ENCODE measurements at places on chromosomes 2 and 18.

- DNase-seq, result no peak
Observed at GRCh38 chr18:49934457-49934856, 121.1 kb upstream of the ACAA2 start.

- no peak for DNase-seq
Observed at GRCh38 chr2:58923869-58924268, 682.7 kb upstream of the FANCL start.

DNA sequence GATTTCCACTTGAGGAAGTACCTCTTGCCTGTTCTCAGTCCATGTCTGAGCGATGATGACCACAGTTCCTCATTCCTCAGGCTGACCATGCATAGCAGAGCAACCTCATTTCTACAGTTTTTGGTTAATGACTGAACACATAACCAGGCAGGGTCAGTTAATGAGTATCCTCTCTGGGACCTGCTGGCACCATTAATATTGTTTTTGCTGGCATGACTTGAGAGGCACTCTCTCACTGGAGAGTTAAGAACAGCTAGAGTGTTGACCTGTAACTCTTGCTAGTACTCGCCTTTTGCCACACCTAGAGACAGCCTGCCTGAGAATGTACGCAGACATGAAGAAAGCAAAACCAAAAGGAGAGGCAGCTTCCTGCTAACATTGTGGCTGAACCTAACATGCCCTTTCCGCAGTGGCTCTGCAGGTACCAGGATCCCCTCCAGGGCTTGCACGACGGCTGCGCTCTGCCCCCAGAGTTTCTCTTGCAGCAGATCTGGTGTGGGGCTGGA is 23.9 kb downstream of the PECR start:
- DNase-seq, result no peak

GRCh38 chr2:10019602-10020400 is 23.5 kb upstream of the KLF11 start:
- no peak for DNase-seq

DNA sequence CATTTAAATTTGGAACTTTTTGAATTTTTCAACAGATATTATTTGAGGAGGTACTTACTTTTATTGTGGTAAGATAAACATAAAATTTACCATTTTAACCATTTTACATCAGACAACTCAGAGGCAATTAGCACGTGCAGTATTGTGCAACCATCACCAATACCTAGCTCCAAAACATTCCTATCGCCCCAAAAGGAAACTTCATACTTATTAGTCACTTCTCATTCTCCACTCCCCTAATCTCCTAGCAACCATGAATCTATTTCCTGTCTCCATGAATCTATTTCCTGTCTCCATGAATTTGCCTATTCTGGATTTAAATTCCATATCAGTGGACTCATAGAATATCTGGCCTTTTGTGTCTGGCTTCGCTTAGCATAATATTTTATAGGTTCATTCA is 69.9 kb upstream of the FAM136A start:
- no peak for DNase-seq

- DNase-seq, result no peak
Observed at GRCh38 chr2:205929246-205929942, 156.6 kb downstream of the INO80D start.

- no peak for DNase-seq
Observed at GRCh38 chr2:69689466-69689865, 45.9 kb upstream of the AAK1 start.

DNA sequence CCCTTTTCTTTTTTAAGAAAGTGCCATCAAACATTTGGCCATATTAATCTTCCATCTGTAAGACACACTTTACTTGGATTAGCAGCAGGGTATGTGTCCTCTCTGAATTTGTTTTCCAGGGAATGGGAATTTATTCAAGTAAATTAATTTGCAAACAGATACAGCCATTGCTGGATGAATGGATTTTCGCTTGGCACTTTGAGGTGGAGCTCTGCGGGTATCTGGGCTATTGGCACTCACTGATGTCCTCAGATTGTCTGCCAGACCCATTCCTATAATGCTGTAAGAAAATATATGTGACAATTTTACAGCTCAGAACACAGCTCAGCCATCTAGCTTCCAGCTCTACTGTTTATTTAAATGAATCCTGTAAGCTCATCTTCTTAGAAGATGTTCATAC is 201.2 kb upstream of the CDH20 start:
- no peak for DNase-seq

DNA sequence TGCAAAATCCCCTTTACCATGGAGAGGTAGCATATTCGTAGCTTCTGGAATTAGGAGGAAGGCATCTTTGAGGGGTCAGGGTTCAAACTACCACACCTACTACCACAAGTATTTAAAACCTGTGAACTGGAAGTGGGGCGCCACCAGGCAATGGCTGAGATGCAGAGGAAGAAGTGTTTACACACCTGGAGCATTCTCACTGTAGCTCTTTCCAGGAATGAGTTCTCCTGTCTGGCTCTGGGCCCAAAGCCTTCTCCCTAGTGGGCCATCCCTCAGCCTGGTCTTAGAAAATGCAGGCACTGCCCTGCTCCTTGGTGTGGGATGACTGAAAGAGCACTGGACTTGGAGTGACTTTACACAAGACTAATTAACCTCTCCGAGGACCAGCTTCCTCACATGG is 30.7 kb upstream of the FOXI3 start:
- no peak for DNase-seq

DNA sequence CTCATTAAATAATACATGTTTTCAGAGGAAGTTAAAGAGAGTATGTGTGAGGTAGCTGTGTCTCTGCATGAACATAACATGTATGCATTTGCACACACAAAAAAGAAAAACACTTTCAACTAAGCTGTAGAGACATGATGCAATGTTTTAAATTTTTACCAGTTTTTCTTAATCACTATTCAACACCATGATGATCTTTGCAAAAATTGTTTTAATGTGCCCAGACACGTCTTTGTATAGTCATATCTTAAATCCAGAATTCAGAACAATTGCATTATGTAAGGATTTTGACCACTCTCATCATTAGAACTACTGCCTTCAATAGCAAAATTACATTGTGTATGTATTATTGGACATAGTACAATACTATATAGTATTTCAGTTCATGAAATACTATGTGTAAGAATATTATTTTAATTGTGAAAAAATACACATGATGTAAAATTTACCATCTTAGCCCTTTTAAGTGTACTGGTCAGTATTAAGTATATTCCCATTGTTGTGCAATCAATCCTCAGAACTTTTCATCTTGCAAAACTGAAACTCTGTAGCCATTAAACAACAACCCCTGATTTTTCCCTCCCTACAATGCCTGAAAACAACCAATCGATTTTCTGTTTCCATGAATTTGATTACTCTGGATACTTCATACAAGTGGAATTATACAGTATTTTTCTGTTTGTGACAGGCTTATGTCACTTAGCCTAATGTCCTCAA is 104.5 kb upstream of the ACVR2A start:
- DNase-seq, result no peak

DNA sequence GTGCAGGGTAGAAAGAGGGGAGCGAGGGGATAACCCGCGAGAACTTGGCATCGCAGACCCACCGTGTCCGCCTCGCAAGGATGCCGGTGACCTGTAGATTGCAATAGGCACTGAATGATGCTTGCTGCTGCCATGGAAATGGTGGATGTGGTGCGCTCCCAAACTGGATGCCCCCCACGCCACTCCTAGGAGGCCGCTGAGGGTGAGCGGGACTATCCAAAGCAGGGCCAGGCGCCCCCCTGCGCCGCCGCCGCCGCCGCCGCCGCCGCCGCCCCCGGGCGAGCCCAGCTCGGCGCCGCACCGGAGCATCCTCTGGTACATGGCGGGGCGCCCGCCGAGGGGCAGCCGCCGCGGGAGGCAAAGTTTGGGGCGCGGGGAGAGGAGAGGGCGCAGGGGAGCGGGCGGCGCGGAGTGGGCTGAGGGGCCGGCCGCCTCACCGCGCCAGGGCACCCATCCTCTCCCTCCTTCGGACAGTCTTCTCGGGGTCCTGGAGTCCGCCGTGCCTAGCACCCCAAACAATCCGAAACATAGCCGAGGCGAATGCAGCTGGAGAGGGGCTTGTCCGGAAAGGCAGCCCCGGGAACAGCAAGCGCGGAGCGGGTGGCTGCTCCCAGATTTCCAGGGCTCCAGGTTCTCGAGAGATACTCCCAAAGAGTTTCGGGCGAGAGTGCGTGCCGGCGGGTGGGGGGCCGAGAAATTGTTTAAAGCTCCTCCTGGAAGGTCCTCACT is 685.1 kb downstream of the NRXN1 start:
- no peak for DNase-seq

GRCh38 chr18:60935041-60935910 is 398.0 kb upstream of the CDH20 start:
- no peak for DNase-seq

GRCh38 chr2:74119339-74119738 is 28.4 kb downstream of the BOLA3 start:
- DNase-seq, result no peak

DNA sequence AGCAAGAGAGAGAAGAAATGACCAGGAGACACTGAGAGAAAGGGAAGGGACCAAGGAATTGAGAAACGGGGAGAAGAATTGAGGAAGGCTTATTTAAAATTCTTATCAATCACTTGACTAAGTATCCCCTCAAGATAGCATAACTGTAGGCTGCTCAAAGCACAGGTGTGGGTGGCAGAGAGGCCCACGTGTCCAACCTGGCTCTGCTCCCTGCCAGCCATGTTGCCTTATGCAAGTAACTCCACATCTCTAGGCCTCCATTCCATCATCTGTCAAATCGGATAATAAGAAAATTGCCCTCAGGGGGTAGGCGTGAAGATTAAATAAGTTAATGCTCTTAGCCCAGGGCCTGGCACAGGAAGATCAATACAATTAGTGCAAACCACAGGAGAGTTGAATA is 7.4 kb upstream of the NPAS2 start:
- no peak for DNase-seq

DNA sequence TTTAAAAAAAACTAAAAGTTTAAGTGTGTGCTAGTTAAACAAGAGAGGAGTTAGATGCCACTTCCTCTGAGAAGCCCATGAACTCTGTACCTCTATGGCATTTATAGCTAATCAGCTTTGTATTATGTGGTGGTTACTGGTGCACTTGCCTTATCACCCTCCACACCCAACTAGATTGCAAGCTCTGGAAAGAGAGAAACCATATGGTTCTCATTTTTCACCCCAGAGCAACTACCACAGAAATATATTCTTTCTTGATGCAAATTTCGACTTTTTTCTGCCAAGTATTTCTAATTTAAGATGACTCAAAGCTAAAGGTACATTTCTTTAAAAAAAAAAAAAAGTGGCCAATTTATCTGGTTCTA is 24.2 kb downstream of the RAPH1 start:
- DNase-seq, result no peak

Measured in SK-N-DZ (cell line).